CD4-positive, alpha-beta T cell (primary cell): ENCODE measurements at places on chromosomes 2 and 18. TPM values are rescaled to one million over a fixed set of nuclear protein-coding genes. Genes with fewer than 3 reads are reported as not detected.

GRCh38 chr2:14621114-14621513 is 11.4 kb upstream of the LRATD1 start:
- DNase-seq = no peak
- no peaks in the 10 kb centered on the region for H3K27me3 ChIP-seq
- no peak overlapping the region for H3K4me3 ChIP-seq
- H3K27ac ChIP-seq = no peak overlapping the region
- H3K4me1 ChIP-seq = no peaks in the 10 kb centered on the region

GRCh38 chr2:150567771-150568301 is 80.4 kb upstream of the RND3 start:
- H3K4me3 ChIP-seq = no peak overlapping the region
- DNase-seq = no peak
- H3K27ac ChIP-seq = no peak overlapping the region
- H3K27me3 ChIP-seq = no peaks in the 10 kb centered on the region
- no peaks in the 10 kb centered on the region for H3K4me1 ChIP-seq

DNA sequence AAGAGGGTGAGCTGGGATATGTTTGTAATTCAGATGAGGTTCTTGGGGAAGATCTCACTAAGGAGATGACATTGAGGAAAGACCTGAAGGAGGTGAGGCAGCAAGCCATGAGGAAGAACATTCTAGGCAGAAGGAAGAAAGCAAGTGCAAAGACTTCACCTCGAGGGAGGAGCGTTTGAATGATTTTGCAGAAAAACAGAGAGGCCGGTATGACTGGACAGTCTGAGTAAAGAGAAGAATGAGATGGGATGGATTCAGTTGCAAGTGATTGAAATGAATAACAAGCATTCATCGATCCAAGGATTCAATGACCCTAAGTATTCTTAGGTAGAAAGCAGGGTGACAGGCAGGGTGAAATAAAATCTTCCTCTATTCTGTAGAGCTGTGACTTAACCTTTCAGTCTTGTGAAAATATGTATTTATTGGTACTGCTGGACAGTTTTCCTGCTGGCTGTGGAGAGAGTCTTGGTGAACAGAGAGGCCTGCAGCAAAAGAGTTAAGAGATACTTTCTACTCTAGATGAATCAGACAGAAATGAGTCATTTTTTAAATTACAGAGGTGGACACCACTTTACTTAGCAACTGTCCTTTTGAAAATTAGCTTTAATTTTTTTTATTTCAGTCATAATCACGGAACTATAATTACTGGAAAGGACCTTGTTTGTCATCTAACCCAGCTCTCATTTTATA is 278.4 kb downstream of the LRRTM1 start:
- H3K27ac ChIP-seq = no peak overlapping the region
- no peaks in the 10 kb centered on the region for H3K27me3 ChIP-seq
- no peak for DNase-seq
- H3K4me1 ChIP-seq = no peaks in the 10 kb centered on the region
- no peaks in the 10 kb centered on the region for H3K36me3 ChIP-seq

DNA sequence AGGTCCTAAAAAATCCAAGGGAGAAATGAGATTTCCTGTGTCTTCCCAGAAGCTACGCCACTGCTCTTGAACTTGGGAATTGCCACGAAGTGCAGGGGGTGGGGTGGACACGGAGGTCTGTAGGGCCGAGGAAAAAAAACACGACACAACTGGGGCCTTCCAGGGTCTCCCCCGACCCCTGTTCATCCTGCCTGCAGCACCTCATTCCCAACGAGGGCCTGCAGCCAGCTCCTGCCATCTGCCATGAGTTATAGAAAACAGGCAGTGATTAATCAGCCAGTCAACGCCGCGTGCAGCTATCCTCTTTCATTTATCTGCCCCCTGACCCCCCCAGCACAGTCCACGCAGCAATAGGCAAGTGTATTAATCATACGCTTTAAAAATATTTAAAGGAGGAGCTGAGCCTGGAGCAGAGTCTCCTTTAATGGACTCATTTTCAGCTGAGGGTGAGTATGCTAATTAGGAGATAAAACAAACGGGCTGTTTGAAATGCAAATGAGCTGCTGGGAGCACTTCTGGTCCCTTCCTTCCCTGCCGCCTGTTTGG is 209.9 kb downstream of the TFCP2L1 start:
- DNase-seq = no peak
- no peak overlapping the region for H3K4me3 ChIP-seq
- H3K4me1 ChIP-seq = peaks cover 8% of the 10 kb centered on the region
- H3K27me3 ChIP-seq = peaks cover 24% of the 10 kb centered on the region
- H3K36me3 ChIP-seq = no peaks in the 10 kb centered on the region

Gene TCF7L1
- total RNA-seq = not detected

GRCh38 chr2:219475697-219476651 is 22.7 kb upstream of the GMPPA start:
- H3K27ac ChIP-seq = no peak overlapping the region
- no peaks in the 10 kb centered on the region for H3K36me3 ChIP-seq
- H3K4me3 ChIP-seq = no peak overlapping the region
- DNase-seq = peak; percentile 46
- peaks cover 6% of the 10 kb centered on the region for H3K27me3 ChIP-seq
- H3K4me1 ChIP-seq = no peaks in the 10 kb centered on the region

- H3K4me3 ChIP-seq = no peak overlapping the region
- DNase-seq = no peak
- no peak overlapping the region for H3K27ac ChIP-seq
- H3K4me1 ChIP-seq = no peaks in the 10 kb centered on the region
- peaks cover 11% of the 10 kb centered on the region for H3K27me3 ChIP-seq
Measured at GRCh38 chr2:126817172-126817571, 81.5 kb upstream of the TEX51 start.

GRCh38 chr18:9173770-9174233 is 37.2 kb downstream of the ANKRD12 start:
- H3K27ac ChIP-seq = no peak overlapping the region
- peaks cover 4% of the 10 kb centered on the region for H3K36me3 ChIP-seq
- DNase-seq = no peak
- peaks cover 44% of the 10 kb centered on the region for H3K4me1 ChIP-seq
- no peaks in the 10 kb centered on the region for H3K27me3 ChIP-seq

DNA sequence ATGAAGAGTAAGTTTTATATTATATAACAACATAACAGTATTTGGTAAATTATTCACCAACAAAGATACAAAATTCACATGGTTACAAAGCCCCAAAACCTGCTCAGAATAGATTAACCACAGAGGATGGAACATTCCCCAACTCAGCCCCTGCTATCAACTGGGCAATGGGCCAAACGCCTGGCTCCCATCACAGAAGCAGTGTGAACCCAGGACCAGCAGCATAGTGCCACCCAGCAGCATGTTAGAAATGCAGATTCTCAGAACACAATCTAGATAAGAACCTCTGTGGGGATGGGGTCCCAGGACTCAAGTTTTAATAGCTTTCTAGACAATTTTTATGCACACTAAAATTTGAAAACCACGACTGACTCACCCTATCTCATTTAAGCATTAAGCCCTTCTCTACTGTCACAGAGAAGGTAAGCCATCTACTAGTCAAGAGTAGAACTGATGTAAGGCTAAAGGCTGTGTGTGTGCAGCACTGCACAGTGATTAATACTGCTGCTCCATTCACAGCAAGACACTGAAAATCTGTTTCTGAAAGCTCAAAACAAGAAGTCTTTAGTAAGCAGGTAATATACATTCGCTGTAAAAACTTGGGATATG is 15.2 kb downstream of the AFG3L2 start:
- H3K4me1 ChIP-seq = no peaks in the 10 kb centered on the region
- no peak overlapping the region for H3K4me3 ChIP-seq
- H3K36me3 ChIP-seq = peaks cover 81% of the 10 kb centered on the region

DNA sequence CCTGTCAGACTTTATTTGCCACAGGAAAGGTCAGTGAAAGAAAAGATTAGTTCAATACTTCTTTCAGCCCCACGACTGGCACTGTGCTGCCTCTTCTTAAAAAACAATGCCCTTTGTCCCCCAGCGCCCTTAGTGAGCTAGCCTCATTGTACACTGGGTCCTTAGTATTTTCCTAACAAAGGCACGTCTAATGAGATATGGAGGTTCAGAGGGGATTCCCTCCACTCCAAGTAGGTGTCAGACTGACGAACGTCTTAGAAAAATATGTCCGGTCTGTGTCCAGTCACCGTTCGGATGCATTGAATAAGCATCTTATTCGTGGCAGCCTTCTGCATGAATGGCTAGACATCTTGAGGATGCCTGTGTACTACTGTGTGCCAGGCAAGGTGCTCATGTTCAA is 1.1 kb downstream of the FECH start:
- no peaks in the 10 kb centered on the region for H3K36me3 ChIP-seq
- no peak for DNase-seq
- peak overlapping the region; percentile 74 for H3K4me3 ChIP-seq
- H3K27ac ChIP-seq = no peak overlapping the region
- H3K4me1 ChIP-seq = peaks cover 19% of the 10 kb centered on the region

DNA sequence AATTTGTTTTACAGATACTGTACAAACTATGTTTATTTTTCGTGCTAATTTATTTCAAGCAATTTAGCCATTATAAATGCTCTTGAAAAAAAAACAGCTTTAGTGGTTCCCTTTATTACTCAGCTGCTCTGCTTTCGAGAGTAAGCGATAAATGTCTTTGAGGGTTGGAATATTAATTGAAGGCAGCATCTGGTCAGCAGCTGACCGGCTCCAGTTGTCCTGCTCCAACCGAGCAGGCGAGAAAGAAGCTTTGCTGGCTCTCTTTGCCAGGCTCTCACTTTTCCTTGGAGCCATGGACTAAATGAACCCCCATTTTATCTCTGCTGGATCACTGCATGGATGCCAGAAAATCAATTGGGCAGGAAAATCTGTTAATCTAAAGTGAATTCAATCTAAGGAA is 147.4 kb downstream of the LNPK start:
- H3K27me3 ChIP-seq = no peaks in the 10 kb centered on the region
- DNase-seq = no peak
- H3K4me1 ChIP-seq = no peaks in the 10 kb centered on the region
- H3K36me3 ChIP-seq = no peaks in the 10 kb centered on the region
- H3K27ac ChIP-seq = no peak overlapping the region
- H3K4me3 ChIP-seq = no peak overlapping the region

Gene CHAC2
- 0.85 TPM for total RNA-seq

DNA sequence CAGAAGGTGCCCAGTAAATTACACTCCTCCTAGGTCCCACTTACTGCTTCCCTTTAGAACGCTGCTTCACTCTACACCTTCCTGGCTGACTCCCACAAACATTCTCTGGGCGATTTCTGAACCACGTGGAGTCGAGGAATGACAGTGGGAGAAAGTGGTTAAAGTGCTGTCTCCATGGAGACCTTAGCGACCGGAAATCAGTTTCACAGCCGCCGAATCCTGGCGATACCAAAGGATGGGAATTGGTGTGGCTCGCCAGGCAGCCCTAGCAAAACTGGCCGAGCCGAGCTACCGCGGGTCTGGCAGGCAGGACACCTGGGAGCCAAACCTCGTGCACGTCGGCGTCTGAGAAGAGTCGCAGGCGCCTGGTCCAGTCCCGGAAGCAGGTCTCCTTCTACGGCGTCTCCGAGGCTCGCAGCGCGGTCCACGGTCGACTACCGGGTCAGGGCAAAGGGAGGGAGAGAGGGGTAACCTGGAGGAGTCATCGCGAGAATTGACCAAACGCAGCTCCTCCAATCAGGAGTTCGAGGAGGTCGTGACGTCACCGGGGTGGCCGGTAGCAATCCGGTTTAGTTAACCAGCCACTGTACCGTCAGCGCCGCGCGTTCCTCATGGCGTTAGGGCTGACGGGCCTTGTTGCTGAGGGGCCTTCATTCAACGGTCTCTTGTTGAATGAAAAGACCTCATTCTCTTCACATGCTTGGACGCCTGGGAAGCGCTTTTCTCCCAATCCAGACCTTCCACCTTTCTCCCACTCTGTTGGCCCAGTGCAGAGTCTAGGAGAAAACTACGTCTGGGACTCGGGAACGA is at the start of gene THADA:
THADA (minus strand) TSS at position 436 of the 810 bp plus-strand sequence. CDS start 3,646 bp downstream, outside the sequence.
- no peaks in the 10 kb centered on the region for H3K27me3 ChIP-seq
- H3K4me1 ChIP-seq = peaks cover 21% of the 10 kb centered on the region
- DNase-seq = peak; percentile 95
- peak within 1 kb of the TSS; percentile 84 for H3K4me3 ChIP-seq

DNA sequence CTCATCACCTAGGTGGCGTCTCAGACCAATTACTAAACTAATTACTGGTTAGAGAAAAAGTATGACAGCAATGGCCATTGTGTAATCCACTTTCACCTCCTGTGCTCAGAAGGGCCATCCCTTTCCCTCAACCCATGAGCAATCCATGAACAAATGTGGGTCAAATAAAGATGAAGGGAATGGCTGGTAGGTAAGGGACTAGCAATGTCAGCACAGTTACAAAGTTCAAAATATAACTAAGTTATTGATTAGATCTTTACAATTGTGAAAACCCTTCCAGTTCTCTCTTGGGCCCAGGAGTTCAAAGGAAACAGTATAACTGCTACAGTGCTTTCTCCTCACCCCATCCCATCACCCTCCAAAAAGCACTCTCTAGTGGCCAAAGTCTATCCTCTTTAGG is 98.3 kb downstream of the DTNA start:
- H3K27me3 ChIP-seq = no peaks in the 10 kb centered on the region
- no peak overlapping the region for H3K27ac ChIP-seq
- H3K4me3 ChIP-seq = no peak overlapping the region
- no peak for DNase-seq
- no peaks in the 10 kb centered on the region for H3K36me3 ChIP-seq

Gene CFAP65
- not detected for total RNA-seq

Gene FOXD4L1
- not detected for total RNA-seq

DNA sequence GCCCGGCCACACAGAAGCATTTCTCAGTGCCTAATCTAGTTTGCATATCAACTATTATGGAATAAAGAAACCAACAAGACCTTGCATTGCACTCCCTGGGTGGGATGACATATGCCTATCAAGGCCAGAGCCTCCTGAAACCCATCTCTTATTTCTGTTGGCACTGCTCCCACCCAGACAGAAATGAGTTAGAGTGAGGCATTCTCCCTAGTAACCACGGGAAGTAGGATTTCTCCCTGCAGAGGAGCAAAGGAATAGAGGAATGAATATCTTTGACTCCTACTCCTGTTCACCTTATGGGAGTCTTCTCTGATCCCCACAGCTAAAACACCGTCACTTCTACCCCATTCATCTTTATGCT is 24.2 kb upstream of the SCYGR1 start:
- no peak for DNase-seq
- no peaks in the 10 kb centered on the region for H3K27me3 ChIP-seq
- H3K4me1 ChIP-seq = peaks cover 7% of the 10 kb centered on the region
- H3K36me3 ChIP-seq = no peaks in the 10 kb centered on the region
- no peak overlapping the region for H3K27ac ChIP-seq
- no peak overlapping the region for H3K4me3 ChIP-seq
